K562 (cell line): ENCODE measurements at places on chromosomes 11 and 22.

DNA sequence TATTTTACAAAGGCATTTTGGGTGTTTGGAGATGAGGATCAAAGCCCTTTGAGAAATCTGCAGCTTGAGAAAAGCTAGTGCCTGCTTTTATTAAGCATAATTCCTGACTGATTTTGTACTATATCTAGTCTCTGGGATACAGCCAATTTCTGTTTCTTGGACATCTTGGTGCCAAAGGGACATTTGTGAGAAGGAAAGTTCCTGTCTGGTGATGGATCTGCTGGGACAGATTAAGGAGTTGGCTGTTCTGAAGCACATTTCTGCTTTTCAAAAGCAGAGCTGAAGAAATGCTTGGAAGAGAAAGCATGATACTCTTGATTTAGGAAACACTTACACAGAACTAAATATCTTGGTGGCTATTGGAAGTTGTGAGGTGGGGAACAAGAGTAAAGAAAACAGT is 254.6 kb upstream of the CCDC90B start:
- no peak for DNase-seq

DNA sequence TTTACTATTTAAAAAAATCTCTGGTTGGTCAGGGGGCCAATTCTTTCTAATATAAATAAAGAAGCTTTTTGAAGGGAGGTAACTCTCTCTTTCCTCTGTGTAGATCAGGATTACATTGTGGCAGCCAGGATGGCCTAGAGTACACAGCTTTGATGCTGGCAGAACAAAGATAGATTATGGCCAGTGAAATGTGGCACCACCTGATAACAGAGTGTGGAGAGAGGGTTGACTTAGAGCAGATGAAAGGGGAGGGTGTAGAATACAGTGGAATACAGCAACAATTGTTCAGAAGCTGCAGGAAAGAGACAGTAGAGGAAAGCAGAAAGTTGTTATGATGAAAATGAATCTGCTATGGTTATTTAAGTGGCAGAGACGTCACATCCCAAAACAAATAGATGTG is 99.0 kb downstream of the FAR1 start:
- DNase-seq, result no peak

DNA sequence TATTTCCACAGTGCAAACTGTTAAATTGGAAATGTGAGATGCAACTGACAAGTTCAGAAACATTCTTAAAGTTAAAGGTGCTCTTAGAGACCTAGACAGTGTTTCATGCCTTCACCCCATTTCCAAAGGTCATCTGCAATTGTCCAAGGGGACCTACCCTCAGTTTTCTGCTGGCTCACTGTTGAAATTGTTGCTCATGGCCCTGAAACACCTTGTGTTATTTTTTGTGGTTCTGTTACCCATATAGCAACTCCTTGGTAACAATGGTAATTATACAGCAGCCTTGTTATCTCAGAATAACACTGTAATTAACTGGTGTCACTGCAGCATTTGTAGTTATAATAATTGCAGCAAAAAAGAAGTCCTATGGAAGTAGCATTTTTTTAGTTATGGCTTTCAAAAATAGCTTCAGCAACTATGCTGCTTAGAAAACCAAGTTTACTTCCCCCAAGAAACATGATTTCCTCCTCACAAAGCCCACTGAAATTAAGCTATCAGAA is 49.2 kb upstream of the CCDC34 start:
- no peak for DNase-seq

DNA sequence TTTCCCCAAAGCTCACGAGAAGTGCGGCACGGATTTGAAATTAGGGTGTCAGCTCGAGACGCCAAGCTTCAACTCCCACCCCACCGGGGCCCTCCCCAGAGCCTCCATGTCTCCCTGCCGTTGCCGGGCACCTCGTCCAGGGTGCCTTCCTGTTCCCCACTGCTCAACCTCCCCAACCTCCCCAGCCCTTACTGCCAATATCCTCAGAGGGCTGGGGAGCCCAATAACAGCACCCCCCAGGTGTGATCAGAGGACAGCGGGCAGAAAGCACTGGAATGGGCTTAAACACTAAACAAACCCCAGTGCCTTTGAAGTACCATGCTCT is 1336.4 kb downstream of the TBC1D22A start:
- no peak for DNase-seq

- DNase-seq, result no peak
Observed at GRCh38 chr11:104619751-104620150, 278.5 kb downstream of the CASP12 start.
